Left lung (tissue), 14 donors: ENCODE measurements at places on chromosomes 5 and 9. TPM values are rescaled to one million over a fixed set of nuclear protein-coding genes. Genes with fewer than 3 reads are reported as not detected.

Gene HTR4
- total RNA-seq = not detected

Gene PCDHGA6
- 2.9 TPM for total RNA-seq

Gene F2R
- 29.4 TPM for total RNA-seq

DNA sequence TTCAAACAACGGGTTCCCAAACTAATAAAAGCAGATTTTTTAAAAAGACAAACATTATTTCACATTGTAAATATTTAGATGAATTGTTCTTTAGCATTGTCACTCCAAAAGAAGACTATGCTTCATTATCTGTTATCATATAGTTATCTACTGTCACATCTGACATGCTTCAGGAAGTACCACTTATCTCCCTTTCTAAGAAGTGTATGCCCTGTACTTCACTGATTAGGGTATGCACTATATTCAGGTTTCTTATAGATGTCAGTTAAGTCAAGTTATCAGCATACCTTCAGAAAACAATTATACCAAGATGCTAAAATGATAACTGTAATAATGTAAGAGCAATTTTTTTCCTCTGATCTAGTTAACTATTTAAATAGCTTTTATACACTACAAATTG lies 40.4 kb downstream of the LMBRD2 start:
- H3K36me3 ChIP-seq = no peaks in the 10 kb centered on the region
- no peak for DNase-seq
- no peaks in the 10 kb centered on the region for H3K27me3 ChIP-seq
- H3K4me1 ChIP-seq = no peaks in the 10 kb centered on the region
- no peak overlapping the region for H3K27ac ChIP-seq

DNA sequence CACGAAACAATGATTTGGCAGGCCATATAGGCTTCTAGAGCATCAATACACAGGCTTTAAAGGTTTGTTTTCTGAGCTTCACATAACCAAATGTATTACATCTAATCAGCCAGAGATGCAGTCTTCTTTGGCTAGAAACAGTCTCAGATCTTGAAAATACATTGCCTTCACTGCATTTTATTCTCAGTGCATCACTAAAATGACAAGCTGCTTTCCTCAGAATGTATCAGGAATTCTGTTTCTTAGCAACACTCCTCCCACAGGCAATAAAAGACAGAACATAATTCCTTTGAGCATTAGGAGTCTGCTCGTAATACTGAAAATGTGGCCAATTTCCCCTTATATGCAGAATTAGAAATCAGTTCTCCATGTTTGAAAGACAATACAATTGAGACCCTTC lies 36.9 kb downstream of the FEM1C start:
- H3K36me3 ChIP-seq = no peaks in the 10 kb centered on the region
- no peaks in the 10 kb centered on the region for H3K27me3 ChIP-seq
- H3K27ac ChIP-seq = no peak overlapping the region
- no peak overlapping the region for H3K4me3 ChIP-seq
- no peaks in the 10 kb centered on the region for H3K4me1 ChIP-seq

- H3K4me3 ChIP-seq = no peak overlapping the region
- DNase-seq = no peak
- peak overlapping the region; percentile 55 for H3K27ac ChIP-seq
- no peaks in the 10 kb centered on the region for H3K27me3 ChIP-seq
Observed at GRCh38 chr5:40437452-40437861, 242.3 kb upstream of the PTGER4 start.

GRCh38 chr5:116806836-116807235 lies 232.2 kb upstream of the SEMA6A start:
- DNase-seq = no peak
- H3K4me3 ChIP-seq = no peak overlapping the region
- H3K27ac ChIP-seq = no peak overlapping the region
- no peaks in the 10 kb centered on the region for H3K27me3 ChIP-seq

DNA sequence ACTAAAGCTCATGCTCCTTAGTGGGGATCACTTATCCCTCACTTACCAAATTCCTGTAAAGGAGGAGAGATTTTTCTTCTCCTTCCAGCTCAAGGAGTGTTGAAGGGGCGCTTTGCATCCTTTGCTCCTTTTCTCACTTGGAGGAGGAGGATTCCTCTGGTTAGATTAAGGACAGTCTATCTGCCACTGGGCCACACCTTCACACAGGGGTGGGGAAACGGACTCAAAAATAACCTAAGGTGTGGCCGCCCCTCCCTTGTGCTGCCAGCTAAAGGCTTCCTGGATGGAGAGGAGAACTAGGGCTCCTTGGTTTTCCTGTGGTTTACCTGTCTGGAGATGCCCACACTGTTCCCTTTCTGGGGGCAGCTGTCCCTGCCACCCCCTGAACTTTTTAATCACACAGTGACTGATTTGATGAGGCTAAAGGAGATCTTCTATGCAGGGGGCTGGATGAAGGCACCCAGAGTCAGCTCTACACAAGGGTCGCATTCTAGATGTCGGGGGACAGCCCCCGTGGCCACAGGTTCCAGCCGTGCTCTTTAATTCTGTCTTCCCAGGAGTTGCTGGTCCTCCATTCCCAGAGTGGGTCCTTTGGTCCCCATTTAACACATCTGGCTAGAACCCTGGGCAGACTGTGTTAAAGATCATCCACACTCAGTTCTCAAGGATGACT lies 14.4 kb downstream of the GLRX start:
- DNase-seq = no peak
- no peaks in the 10 kb centered on the region for H3K27me3 ChIP-seq
- no peak overlapping the region for H3K4me3 ChIP-seq
- peaks cover 57% of the 10 kb centered on the region for H3K4me1 ChIP-seq
- H3K36me3 ChIP-seq = peaks cover 31% of the 10 kb centered on the region

DNA sequence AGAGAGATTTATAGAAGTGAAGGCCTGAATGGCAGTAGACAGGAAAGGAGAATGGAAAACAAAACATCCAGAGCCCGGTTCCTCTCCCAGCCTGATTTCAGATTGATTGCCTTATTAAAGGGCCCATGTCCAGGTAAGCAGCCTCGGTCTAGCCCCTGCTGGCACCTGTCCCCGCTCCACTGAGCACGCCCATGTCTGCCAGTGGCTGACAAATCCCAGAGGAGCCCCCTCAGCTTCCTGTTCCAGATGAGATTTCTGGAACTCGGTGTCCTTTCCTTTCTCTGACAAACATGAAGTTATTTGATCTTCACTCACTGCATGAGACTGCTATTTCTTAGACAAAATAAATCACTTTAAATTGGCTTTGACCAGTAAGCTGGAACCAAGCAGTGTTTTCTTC lies 187.0 kb upstream of the ADCY2 start:
- no peak overlapping the region for H3K27ac ChIP-seq
- no peak overlapping the region for H3K4me3 ChIP-seq
- H3K27me3 ChIP-seq = no peaks in the 10 kb centered on the region
- H3K36me3 ChIP-seq = no peaks in the 10 kb centered on the region
- DNase-seq = no peak
- no peaks in the 10 kb centered on the region for H3K4me1 ChIP-seq

GRCh38 chr9:113042884-113043657 lies 13.5 kb downstream of the ZFP37 start:
- H3K4me3 ChIP-seq = no peak overlapping the region
- no peak for DNase-seq
- no peaks in the 10 kb centered on the region for H3K4me1 ChIP-seq

GRCh38 chr9:132596200-132596599 lies 13.8 kb downstream of the BARHL1 start:
- peaks cover 80% of the 10 kb centered on the region for H3K36me3 ChIP-seq
- no peak overlapping the region for H3K4me3 ChIP-seq
- peaks cover 12% of the 10 kb centered on the region for H3K27me3 ChIP-seq
- no peak overlapping the region for H3K27ac ChIP-seq

DNA sequence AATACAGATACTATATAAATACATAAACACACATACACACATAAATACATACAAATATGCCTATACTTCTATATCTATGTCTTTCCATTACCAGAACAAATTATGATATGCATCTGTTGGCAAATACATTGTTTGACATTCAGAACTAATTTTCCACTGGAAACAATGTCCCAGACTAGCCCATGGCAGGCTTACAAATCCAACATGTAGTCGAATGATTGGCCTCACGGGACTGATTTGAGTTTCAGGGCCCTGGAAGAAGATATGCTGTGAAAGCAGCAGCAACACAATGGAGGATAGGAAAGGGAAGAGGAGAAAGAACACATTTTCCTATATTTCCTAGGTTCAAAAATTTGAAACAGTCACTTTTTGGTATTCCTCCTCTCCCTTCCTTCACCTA lies 881.1 kb upstream of the DMAC1 start:
- no peak for DNase-seq
- no peak overlapping the region for H3K27ac ChIP-seq
- H3K27me3 ChIP-seq = no peaks in the 10 kb centered on the region
